T-cell (primary cell): ENCODE measurements at places on chromosomes 5 and 9.

- H3K4me1 ChIP-seq, result no peaks in the 10 kb centered on the region
- peaks cover 2% of the 10 kb centered on the region for H3K27me3 ChIP-seq
- DNase-seq, result no peak
Measured at GRCh38 chr5:118518720-118519119, 469.6 kb downstream of the DTWD2 start.

DNA sequence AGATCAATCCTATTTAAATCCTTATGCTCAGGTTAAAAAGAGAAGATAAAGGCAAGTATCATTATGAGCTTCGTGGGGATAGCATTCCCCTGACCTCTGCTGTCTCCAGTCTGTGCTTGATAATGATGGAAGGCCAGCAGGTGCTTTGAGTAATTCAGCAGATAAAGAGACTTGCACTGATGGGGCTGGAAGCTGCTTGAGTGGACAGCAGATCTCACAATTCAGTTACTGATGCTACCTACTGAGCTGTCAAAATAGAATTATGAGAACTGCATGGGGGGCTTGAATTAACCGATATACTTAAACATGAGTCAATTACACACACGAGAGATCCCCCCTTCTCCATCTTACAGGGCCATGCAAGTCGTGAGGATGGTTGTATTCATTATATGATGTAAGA, 107.7 kb upstream of the GPR151 start:
- no peaks in the 10 kb centered on the region for H3K4me1 ChIP-seq
- no peaks in the 10 kb centered on the region for H3K27me3 ChIP-seq
- H3K36me3 ChIP-seq, result no peaks in the 10 kb centered on the region
- no peak for DNase-seq
- no peak overlapping the region for H3K4me3 ChIP-seq

- no peak overlapping the region for H3K27ac ChIP-seq
- peaks cover 50% of the 10 kb centered on the region for H3K27me3 ChIP-seq
- H3K36me3 ChIP-seq, result no peaks in the 10 kb centered on the region
- no peaks in the 10 kb centered on the region for H3K4me1 ChIP-seq
- no peak for DNase-seq
Measured at GRCh38 chr5:569358-569867, 42.7 kb upstream of the CEP72 start.

DNA sequence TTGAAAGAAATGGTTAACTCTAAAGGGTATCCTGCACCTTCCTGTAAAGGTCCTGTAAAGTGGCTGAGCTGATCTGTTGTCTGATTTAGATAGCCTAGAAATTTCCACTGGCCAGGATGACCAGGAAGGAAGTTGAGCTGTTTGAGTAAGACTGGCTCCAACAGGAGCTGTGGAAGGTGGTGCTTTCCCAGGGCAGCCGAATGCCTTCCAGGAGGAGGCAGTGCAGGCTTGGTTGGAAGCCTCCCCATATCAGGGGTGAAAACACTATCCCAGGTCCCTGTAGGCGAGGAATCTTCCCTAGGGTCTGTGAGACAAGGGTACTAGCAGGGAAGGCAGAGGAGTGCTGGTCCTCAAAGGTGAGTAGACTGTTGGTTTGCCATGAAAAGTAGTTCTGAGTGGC, 98.4 kb downstream of the LIX1 start:
- no peaks in the 10 kb centered on the region for H3K36me3 ChIP-seq
- H3K27ac ChIP-seq, result no peak overlapping the region
- H3K4me1 ChIP-seq, result no peaks in the 10 kb centered on the region
- H3K4me3 ChIP-seq, result no peak overlapping the region
- H3K27me3 ChIP-seq, result no peaks in the 10 kb centered on the region

GRCh38 chr5:156883316-156883875, 33.3 kb downstream of the PPP1R2B start:
- H3K27ac ChIP-seq, result no peak overlapping the region
- H3K4me3 ChIP-seq, result no peak overlapping the region
- no peaks in the 10 kb centered on the region for H3K36me3 ChIP-seq
- H3K4me1 ChIP-seq, result no peaks in the 10 kb centered on the region

- DNase-seq, result no peak
- H3K27ac ChIP-seq, result no peak overlapping the region
- peaks cover 4% of the 10 kb centered on the region for H3K4me1 ChIP-seq
- H3K27me3 ChIP-seq, result no peaks in the 10 kb centered on the region
Measured at GRCh38 chr5:56543441-56544388, 271.6 kb upstream of the MAP3K1 start.
